ENCODE measurements at places on chromosomes 7 and 10.

DNA sequence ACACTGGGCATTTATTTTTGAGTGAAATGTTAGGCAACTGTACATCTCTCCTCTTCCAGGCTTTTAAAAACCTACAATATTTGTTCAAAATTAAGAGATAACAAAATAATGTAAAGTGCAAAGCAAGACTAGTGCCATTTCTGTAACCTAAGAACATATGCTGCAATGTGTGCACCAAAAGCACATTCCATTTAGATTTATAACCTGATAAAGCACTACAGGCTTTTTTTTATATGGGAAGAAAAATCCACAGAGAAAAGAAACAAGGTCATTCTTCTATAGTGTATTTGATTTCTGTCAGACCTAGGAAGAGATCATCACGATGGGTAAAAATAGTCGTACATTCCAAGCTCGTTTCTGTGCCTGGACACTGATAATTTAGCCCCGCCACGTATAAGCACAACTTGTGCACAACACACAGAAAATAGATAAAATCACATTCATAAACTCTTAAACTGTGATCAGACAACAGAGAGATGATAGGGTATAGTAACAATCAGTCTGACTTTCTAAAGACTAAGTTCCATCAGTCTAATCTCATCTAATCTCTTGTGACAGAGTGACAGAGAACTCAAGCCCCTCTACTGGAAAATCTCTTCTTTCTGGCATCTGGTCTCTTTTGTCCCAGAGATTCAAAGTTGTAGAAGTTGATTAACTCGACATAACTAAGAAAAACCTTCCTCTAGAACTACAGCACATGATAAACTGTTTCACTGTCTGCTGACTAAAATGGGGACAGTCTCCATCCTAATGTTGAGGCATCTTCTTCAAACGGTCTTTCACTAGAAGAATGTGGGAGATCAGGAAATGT lies 6.7 kb downstream of the LAMB1 start:
- DNase-seq: no peak

GRCh38 chr10:118865998-118866693 lies 111.4 kb upstream of the CACUL1 start:
- DNase-seq: no peak

DNA sequence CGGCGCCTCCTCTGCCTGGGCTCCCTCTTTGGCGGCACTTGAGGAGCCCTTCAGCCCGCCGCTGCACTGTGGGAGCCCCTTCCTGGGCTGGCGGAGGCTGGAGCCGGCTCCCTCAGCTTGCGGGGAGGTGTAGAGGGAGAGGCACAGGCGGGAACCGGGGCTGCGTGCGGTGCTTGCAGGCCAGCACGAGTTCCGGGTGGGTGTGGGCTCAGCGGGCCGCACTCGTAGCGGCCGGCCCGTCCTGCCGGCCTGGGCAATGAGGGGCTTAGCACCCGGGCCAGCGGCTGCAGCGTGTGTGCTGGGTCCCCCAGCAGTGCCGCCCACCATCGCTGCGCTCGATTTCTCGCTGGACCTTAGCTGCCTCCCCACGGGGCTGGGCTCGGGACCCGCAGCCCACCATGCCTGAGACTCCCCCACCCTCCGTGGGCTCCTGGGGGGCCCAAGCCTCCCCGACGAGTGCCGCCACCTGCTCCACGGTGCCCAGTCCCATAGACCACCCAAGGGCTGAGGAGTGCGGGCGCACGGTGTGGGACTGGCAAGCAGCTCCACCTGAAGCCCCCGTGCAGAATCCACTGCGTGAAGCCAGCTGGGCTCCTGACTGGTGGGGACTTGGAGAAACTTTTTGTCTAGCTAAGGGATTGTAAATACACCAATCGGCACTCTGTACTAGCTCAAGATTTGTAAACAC lies 73.8 kb upstream of the KMT2E start:
- no peak for DNase-seq

GRCh38 chr10:34299105-34299611 lies 515.9 kb downstream of the PARD3 start:
- DNase-seq: no peak

DNA sequence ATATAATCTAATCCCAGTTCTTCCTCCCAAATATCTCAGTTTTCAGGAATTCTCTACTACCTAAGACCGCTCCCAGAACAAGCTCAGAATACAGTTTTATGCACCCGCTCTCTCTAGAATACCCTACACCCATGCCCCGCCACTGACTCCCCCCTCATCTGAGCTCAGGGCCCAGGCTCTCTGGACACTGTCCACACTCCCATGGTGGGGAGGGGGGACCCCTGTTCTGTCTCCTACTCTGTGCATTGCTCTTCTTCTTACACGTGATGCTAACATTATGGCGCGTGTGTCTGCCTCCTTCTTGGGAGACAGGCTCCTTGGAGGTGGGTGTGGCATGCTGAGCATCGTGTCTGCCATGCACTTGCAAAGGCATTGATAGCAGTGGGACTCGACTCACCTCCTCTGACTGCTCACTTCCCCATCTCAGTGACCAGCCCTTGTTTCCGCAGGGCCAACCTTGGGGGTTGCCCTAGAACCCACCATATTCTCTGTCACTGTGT lies 127.9 kb downstream of the TCERG1L start:
- no peak for DNase-seq

- DNase-seq: no peak
These were observed 50.8 kb upstream of the CACNA2D1 start for GRCh38 chr7:82494420-82494819.

DNA sequence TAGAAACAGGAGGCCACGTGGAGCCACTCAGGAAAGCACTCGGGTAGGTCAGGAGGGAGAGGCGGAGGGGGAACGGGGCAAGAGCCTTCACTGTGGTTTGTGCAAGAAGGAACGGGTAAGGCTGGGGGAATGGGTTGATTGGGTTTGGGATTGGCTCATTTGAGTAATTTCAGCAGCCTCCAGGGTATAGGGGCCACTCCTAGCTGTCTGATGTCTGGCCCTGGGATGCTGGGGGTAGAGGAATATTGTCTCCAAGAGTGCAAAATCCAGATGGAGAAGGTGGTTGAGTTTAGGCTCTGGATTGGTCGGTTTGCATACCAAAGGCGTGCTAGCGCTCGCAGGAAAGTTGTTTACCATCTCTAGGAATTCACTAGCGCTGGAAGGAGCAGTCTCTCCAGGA lies 47.2 kb downstream of the MYL10 start:
- DNase-seq: no peak

GRCh38 chr7:106609416-106609815 lies 51.5 kb downstream of the CCDC71L start:
- peak; percentile 74 for DNase-seq

DNA sequence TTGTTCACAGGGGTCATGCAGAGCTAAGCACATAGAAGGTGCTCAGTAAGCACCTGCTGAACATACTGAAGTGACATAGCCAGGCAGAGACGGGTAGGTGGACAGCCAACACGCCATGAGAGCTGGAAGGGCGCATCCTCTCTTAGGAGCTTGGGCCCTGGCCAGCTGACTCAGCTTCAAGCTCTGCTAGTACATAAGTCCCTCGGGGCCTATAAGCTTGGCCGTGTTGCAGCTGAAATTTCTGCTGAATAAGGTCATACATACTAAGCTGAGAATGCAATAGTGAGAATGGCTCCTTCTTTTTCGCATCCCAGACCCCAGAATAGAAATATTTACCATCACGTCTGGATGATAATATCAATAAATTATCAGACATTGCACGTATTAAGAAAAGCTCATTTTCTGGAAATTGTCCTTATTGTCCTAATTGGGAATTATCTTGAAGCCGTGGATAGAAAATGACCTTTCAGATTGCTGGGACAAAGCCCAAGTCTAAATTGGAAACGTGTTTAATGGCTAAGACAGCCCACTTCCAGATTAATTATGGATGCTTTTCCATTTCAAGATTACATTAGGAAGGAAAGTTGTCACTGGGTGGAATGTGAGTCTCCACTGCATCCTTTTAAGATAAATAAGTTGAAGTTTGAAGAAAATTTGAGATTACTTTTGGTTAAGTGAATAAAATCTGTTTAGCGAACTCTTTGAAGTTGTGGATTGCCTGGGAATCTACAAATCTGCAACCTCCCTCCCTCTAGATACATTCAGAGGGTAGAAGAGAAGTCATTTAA lies 287.1 kb upstream of the C7orf33 start:
- DNase-seq: no peak

DNA sequence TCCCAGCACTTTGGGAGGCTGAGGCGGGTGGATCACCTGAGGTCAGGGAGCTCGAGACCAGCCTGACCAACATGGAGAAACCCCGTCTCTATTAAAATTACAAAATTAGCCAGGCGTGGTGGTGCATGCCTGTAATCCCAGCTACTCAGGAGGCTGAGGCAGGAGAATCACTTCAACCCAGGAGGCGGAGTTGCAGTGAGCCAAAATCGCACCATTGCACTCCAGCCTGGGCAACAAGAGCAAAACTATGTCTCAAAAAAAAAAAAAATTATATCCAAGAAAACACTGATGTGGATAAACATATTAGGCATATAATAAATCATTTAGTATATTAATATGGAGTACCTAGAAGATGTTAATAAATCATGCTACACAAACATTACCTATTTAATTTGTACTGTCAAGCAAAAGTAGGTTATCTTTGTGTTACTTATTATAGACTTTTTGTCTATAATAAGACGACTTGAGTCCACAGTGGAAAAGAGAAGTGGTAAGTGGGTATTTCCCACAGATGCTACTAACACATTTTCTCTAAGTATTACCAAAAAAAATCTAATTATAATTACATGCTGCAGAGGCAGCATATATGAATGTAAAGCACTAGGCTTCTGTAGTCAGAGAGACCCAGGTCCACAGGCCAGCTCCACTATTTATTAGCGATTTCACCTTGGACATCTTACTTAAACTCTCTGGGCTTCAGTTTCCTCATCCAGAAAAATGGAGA lies 34.5 kb downstream of the DNMBP start:
- no peak for DNase-seq

GRCh38 chr7:126449611-126450268 lies 803.0 kb downstream of the GRM8 start:
- DNase-seq: no peak

- DNase-seq: no peak
These were observed 60.4 kb downstream of the TCERG1L start for GRCh38 chr10:131251146-131251541.

GRCh38 chr10:82551506-82551905 lies 676.5 kb downstream of the NRG3 start:
- no peak for DNase-seq

DNA sequence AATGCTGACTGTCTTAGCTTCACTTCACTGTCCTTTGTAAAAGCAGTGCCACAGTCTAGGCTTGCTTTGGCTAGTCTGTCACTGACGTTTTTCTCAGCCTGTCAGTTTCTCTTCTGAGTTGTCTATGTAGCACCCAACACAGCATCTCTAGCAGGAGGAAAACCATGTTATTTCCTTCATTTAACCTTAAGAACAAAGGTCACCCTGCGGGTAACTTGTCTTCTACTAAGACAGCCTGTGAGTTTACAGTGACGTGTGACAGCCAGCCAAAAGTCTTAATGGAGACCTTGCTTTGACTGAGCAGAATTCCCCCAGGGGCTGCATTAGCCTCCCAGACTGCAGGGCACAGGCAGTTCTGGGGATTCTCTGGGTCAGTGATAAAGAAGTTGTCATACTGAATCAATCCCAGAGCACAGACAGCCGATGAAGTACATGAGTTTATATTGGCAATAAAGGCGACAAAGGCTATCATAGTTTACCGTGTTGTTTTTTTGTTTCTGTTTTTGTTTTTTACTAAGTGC lies 296.0 kb upstream of the KIAA1217 start:
- DNase-seq: no peak

DNA sequence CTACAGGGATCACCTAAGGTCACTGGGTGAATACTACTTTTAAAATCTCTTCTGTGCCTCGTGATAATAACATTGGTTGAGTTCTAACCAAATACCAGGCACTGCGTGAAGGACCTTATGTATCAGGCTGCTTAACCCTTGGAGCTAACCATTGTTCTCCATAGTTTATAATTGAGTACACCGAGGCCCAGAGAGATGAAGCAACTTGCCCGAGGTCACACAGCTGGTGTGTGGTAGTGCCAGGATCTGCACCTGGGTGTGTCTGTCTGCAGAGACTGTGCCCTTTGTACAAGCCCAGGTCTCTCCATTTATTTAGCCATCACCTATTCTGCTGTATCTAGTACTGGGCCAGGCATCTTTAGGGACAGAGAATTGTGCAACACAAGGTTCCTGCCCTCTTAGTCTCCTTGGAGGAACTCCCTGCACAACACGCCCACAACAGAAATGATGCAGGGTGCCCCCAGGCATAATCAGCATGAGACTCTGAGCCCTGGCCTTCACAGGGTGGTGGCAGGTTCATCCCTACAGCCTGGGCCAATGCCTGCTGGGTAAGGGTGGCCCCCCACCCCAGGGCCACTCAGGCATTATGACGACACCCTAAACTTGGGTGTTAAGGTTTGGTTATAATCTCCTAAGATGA lies 31.5 kb downstream of the UNC5B start:
- DNase-seq: no peak

DNA sequence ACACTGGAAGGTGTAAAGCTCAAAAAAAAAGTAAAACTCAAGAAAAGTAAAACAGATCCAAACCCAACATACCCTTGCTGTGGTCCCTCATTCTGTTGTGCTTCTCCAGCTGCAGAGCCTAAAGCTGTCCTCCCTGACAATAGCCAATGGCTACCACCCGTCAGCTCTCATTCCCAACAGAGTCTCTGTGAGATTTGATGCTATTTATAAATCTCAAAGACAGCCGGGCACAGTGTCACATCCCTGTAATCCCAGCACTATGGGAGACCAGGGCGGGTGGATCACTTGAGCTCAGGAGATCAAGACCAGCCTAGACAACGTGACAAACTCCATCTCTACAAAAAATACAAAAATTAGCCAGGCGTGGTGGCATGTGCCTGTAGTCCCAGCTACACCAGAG lies 116.0 kb downstream of the KMT2E start:
- no peak for DNase-seq

DNA sequence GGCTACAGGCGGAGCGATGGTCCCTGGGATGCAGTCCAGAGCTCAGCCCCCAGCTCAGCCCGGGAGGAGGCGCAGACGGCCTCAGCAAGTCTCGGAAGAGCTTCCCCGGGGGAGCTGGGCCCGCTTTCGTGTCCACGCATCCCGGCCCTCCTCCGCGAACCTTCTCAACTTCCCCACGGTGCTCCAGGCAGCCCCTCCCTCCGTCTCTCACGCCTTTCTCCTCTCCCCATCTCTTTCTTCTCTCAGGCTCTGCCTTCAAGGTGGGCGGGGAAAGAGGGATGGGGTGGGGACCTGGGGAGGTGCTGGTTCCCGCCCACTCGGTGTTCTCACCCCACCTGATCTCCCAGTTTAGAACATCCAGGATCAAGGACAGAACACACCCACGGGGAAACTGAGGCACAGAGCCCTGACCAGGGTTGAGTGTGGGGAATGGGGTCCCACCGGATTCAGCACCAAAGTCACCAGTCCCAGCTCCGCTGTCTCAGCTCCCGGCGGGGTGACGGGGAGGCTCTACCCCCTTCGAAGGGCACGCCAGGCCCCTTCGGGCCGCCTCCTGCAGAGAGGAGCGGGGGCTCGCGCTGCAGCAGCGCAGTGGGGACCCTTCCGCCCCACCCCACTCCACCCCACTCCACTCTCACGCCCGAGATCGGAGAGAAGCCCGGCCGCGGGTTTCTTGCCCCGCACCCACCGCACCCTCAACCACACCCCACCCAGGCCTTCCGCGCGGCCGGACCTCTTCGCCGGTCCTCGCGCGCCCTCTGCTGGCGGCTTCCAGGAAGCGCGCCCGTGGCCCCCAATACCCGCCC lies 18.2 kb downstream of the POLL start:
- DNase-seq: peak; percentile 75

GRCh38 chr10:61263518-61263917 lies 189.7 kb downstream of the TMEM26 start:
- no peak for DNase-seq

All from SJSA1 (cell line).